Retina (tissue), 1 donor: ENCODE measurements at places on chromosomes 6 and 20.

GRCh38 chr6:15356937-15357336, 111.1 kb downstream of the JARID2 start:
- no peak for DNase-seq

GRCh38 chr6:1708820-1709219, 99.1 kb downstream of the FOXC1 start:
- no peak for DNase-seq

DNA sequence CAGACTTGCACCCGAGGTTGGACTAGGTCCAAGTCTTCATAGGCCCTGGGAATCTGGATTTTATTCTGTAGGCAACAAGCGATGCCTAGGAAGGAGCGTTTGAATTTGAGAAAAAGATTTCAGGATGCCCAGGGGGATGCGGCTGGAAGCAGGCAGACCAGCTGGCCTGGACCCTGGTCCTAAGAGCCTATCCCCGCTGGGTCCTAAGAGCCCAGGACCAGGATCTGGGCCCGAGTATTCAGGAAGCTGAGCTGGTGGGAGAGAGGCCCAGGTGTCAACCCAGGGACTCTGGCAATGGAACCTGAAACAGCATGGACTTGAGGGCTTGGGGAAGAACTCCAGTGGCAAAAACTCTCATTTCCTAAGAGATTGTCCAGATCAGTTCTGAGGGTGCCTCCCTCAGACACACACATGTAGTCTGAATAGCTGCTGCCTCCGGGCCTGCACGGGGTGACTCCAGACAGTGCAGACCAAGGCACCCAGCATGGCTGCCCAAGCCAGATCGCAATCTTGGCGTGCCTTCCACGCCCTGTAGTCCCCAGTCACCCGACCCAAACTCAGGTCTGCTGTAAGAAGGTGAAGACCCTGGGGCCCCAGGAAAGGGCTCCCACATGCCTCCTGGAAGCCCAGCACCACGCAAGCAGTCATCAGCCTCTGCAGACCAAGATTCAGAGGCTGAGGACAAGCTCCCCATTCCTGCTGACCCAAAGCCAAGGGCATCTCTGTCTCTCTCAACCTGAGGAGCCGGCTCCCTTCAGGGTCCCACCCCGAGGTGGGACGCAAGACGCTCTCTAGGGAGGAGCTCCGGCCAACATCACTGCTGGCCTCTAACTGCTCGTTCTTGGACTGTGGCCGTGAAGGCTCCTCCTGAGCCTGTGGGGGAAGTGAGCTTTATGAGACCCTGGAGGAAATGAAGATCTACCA, 34.4 kb downstream of the RRBP1 start:
- DNase-seq: no peak

- DNase-seq: no peak
Observed at GRCh38 chr6:24763578-24763977, 11.2 kb upstream of the GMNN start.

DNA sequence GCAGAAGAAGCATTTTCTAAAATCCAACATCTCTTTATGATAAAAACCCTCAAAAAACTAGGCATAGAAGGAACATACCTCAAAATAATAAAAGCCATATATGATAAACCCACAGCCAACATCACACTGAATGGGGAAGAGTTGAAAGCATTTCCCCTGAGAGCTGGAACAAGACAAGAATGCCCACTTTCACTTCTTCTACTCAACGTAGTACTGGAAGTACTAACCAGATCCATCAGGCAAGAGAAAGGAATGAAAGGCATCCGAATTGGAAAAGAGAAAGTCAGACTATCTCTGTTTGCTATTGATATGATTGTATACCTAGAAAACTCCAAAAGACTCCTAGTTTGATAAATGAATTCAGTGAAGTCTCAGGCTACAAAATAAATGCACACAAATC, 7.9 kb upstream of the CDK19 start:
- DNase-seq: no peak

DNA sequence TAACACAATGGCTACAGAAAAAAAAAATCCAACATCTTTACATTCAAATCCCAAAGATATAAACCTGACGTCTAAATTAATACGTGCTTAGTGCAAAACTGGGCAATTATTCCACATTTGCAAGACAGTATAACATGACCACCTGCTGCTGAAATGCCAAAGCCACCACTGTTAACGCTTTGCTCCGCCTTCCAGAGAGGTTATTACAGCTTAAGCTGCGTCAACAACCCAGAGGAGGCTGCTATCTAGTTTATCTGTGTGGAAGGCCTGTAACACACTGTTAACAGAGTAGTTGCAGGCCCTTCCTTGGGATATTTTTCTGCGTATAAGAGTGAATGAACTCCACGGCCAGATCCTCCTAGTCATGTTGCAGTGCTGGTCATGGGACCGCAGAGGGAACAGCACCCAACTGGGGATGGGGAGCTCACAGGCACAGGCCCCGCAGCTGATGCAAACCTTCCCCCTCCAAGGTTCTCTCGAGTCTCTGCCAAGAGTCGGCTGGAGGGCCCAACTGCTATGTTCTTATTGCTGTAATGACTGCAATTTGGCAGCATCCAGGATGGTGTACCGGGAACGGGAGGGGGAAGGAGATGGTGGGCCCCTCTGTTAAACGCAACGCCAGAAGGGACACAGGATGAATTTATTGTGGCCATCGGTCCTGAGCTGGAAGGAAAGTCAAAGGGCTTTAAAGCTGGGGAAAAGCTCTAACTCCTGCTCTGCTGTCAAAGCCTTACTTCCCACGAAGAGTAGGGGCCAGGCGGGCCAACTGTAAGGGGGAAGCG, 993 bp upstream of the NCOA7 start:
- peak; percentile 86 for DNase-seq

DNA sequence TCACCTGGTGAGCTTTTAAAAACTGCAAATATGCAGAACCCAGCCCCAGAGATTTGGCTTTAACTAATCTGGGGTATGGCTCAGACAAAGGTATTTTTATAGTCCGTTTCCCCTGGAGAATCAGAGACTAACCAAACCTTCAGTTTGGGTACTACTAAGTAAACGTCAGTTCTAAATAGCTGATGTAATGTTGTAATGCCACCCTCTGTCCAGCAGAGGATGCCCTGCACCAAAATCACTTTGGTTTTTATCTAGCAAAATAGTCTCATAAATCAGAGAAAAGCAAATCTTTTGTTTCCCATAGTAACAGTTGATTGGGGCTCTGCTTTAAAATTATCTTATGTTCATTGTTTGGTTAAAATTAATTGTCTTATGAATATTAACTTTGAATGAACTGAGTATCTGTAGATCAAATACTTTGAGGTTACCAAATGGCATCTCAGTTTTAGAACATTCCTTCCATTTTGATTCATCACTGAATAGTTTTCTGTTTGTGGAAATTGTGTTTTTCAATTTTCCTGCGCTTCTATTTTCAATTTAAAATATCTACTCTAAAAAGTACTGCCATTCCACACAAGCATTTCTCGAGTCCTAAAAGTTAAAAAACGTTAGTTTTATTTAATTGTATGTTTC, 278.3 kb upstream of the PLCB4 start:
- peak; percentile 30 for DNase-seq

GRCh38 chr6:6927521-6928361, 180.0 kb upstream of the RREB1 start:
- DNase-seq: peak; percentile 38

DNA sequence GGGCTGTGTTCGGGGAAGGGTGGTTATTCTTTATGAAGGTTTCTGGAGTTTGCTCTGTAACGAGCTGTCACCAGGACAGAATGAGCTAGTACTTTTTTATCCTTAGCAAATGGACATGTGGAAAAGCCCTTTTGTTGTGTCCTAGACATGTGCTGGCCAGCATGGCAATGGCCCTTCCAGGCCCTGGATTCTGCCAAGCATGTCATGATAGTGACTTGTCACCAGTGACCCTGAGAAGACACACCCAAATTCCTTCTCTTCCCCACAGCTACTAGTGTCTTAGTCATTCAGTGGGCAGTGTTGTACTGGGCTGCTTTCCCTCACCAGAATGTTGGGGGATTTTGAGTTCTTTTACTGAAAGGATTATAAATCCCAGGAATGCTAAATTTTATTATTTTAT, 74.0 kb upstream of the XRN2 start:
- DNase-seq: no peak

- DNase-seq: no peak
Observed at GRCh38 chr20:3631534-3631933, 31.7 kb downstream of the GFRA4 start.

DNA sequence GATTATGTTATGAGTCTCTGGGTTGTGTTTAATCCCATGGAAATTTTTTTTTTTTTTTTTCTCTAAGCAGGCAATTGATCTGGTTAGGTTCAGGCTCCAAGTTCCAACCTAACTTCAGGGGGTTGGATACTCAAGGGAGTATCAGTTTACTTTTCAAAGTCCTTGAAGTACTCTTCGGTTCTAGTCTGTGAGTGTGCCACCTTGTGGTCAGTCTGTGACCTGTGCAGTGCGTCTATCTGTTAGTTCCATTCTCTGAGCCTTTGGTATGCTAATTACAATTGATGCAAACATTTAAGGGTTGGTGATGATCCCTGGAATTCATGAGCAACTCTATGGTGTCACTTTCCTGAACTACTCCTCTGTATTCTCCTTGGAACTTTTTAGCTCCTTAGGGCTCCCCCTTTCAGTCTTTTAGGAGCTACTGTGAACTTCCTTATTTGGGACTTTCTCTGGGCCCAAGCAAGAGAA, 342.0 kb downstream of the SOX4 start:
- DNase-seq: no peak

DNA sequence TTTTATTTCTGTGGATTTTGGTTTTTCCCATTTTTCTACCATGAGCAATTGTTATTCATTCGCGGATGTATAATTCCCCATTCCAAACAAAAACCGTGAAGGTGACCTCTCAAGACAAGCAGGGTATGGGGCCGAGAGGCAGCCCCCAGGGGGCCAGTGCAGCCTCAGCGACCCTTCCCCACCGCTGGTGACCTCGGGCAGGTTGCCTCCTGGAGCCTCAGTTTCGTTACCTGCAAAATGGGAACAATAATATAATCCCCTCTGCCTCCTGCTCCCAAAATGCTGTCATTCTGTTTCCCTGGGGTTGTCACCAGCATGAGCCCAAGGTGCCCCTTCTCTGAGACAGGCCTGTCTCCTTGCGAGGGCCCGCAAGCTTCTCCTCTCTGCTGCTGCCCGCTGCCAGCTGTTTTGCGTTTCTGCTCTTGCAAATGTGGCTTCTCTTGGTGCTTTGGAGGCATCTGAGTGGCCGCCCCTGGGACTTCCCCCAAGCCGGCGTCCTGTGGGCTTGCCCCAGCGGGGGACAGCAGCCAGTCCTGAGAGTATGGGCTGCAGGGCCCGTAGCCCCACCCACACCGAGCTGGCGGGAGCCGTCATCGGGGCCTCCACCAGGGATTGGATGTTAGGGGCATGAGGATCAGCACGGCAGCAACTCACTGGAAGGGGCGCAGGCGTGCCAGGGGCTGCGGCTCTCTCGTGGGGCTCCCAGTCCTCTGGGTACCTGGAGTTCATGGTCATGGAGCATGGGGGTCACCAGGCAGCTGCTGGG, 161.9 kb downstream of the TAF4 start:
- DNase-seq: no peak

DNA sequence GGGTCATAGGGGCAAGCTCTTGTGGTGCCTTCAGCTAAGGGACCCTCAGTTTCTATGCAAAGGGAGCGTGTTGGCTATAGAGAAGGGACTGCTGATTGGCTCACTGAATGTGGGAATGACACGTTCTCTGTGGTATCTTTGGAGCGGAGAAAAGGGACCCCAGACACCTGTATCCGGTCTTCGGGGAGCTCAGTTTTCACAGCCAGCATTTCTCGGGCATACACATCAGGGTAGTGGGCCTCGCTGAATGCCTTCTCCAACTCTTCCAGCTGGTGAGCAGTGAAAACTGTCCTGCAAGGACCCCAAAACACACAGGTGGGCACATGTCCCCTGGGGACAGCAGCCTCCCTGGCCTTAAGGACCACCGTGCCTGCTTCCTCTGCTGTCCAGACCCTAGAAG, 3.3 kb downstream of the VSX1 start:
- no peak for DNase-seq

DNA sequence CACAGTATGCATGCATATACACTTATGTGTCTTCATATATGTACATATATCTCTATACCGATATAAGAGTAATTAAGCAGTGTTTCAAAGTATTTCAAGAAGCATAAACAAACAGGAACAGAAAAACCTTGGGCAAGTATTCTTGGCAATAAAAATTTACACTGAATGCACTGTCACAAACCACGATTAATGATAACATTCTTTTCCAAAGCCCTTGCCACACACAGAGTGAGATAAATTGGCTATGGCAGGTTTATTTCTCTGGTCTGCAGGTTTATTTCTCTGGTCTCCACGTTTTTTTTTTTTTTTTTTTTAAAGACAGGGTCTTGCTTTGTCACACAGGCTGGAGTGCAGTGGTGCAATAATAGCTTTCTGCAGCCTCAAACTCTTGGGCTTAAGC, 73.0 kb downstream of the PPP1R3G start:
- no peak for DNase-seq

- DNase-seq: no peak
Observed at GRCh38 chr6:24497254-24497970, 2.6 kb downstream of the ALDH5A1 start.

GRCh38 chr20:7497985-7498384, 442.3 kb downstream of the HAO1 start:
- DNase-seq: no peak

DNA sequence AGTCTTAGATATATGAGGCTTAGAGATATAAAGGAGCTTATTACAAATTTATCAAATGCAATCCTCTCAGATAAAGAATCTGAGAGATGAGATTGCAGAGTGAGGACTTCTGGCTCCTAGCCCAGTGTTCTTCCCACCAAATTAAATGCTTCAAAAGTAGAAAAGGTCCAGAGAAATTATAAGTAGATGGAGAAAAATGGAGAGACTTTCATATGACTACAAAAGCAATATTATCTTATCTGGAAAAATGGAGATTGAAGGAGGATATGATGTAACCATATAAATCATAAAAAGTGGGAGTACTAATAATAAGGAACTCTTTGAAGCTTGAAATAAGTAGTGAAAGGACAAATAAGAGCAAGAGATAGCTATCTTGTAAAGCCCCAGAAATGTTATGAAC, 2.8 kb downstream of the KCTD20 start:
- DNase-seq: no peak

- peak; percentile 36 for DNase-seq
Observed at GRCh38 chr6:21741221-21742109, 147.9 kb downstream of the SOX4 start.

GRCh38 chr20:19492687-19493336, 265.2 kb upstream of the RIN2 start:
- peak; percentile 62 for DNase-seq

DNA sequence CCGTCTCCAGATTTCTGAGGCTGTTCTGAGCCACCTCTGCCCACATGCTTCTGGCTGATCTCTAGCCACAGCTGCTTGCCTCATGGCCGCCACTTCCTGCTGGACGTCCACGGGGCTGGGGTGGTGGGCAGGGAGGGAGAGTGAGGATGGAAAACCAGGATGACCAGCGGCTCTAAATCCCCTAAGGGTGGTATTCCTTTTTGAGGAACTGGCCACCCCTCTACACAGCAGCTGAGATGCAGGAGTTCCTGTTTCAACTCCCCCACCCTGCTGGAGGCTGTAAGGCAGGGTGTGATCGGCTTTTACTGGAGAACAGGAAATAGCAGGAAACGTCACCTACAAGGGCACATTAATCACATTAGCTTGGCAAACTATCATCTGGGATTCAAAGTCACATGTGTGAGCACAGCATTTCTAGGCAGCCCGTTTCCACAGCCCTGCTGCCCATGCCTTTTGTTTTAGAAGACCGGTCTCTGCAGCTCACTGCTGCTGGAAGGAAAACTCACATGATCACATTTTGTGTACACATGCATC, 181.6 kb upstream of the ECI2 start:
- peak; percentile 29 for DNase-seq
